ENCODE measurements at places on chromosomes 16 and 17. TPM values are rescaled to one million over a fixed set of nuclear protein-coding genes. Genes with fewer than 3 reads are reported as not detected.

DNA sequence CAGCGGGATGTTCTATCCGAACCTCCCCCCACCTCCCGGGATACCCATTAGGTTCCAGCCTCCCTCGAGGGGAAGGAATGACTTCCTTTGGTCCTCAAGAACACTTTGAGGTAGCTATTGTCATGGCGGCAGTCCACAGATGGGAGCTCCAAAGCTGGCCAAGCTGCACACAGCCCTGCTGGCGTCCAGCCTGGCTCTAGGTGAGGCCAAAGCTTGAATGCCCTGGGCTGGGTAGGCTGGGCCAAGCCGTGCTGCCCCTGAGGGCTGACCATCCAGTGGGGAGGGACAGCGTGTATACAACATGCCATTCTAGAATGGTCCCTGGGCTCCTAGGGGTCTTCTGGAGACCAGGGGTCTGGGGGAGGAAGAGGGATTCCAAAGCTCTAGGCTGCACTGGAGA, 43.5 kb downstream of the PEMT start:
- no peaks in the 10 kb centered on the region for H3K27me3 ChIP-seq
- H3K36me3 ChIP-seq, result no peaks in the 10 kb centered on the region
- no peak overlapping the region for H3K4me3 ChIP-seq
- no peak for DNase-seq
- H3K4me1 ChIP-seq, result no peaks in the 10 kb centered on the region

MAF gene
- not detected for total RNA-seq

CHP2 gene
- not detected for total RNA-seq

ITGAL gene
- 0.50 TPM for total RNA-seq

DNA sequence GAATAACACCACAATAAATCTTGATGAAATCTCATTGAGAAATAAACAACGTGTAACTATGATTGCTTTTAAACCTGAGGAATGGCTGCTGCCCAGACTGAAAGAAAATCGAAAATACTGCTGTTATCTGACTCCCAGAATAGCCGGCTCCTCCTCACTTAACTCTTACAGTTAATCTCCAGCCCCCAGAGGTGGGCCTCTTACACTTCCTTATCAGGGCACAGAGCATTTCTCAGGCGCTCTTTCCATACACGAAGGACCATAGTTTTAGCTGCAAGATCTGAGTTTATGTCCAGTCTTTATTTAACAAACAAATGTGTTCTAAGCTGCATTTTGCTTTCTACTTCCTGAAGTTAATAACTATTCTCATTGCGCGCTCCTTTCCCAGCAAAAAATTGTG, 206.9 kb downstream of the MAP2K4 start:
- H3K27ac ChIP-seq, result no peak overlapping the region
- no peaks in the 10 kb centered on the region for H3K4me1 ChIP-seq
- DNase-seq, result no peak
- H3K36me3 ChIP-seq, result no peaks in the 10 kb centered on the region
- peaks cover 45% of the 10 kb centered on the region for H3K27me3 ChIP-seq

FSCN2 gene
- 4.3 TPM for total RNA-seq

DNA sequence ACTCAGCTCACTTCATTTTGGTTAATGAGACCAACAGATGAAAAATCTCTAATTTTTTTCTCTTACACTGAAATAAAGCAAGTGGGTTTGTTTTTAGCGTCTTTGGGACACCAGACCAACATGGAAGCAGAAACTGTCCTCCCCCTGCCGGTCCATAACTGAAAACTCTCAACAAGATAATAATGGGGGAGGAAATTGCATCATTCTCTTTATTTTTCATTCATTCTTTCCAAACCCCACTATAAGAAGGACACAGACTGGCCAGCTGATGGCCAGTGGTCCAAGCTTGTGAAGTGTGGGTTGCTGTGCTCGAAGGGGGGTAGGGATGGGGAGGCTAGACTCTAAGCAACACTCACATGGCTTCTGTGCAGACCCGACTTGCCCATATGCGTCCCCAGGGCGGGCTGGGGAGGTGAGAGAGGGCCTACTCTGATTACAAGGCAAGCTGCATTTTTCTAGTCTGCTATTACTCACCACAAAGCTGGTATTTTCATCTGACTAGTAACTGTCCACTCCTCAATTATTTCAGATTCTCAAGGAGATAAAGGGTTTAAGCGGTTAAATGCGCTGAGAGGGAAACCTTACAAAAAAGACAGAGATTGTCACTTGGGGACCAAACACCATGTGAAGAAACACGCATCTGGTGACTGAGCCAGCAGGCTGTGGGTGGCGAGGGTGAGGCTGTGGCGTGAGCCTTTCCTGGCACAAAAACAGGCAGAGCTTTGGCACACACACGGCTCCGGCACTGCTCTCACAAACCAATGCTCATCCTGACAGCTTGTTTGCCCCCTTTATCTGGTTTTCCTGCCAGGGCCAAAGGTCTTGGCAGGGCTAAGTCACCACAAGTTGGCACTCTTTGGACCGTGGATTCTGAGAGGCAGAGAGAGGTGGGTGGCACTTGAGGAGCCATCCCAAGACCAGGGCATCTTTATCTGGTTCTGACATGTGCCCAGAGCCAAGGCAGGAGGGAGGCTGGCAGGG, 38.2 kb downstream of the MARF1 start:
- H3K27me3 ChIP-seq, result no peaks in the 10 kb centered on the region
- H3K4me3 ChIP-seq, result no peak overlapping the region
- no peak overlapping the region for H3K27ac ChIP-seq

CASKIN1 gene
- 2.1 TPM for total RNA-seq

CACNG3 gene
- total RNA-seq, result not detected

COX6A2 gene
- total RNA-seq, result not detected

- no peak for DNase-seq
- H3K4me3 ChIP-seq, result no peak overlapping the region
- peak overlapping the region; percentile 10 for H3K27ac ChIP-seq
- H3K36me3 ChIP-seq, result peaks cover 69% of the 10 kb centered on the region
- no peaks in the 10 kb centered on the region for H3K27me3 ChIP-seq
Observed at GRCh38 chr17:17073581-17074403, 31.5 kb downstream of the MPRIP start.

DNA sequence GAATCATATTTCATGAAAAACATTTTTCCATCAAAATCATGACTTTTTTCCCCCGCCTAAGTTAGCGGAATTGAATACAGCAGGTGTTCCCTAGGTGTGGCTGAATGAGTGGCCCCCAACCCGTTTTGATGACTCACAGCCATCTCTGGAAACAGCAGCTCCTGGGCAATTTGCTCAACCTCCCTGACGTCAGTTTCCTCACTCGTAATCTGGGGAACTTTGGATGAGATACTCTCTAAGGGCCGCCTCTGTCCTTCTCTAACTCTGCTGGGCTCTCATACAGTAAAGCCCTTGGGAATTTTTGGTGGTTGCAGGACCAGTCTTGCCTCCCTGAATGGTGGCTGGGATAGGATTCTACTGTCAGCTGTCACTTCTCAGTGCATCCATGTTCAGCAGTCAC, 11.6 kb upstream of the NTN1 start:
- H3K36me3 ChIP-seq, result no peaks in the 10 kb centered on the region
- H3K4me3 ChIP-seq, result no peak overlapping the region
- no peak overlapping the region for H3K27ac ChIP-seq
- H3K27me3 ChIP-seq, result no peaks in the 10 kb centered on the region

- H3K4me3 ChIP-seq, result peak overlapping the region; percentile 88
- peaks cover 27% of the 10 kb centered on the region for H3K4me1 ChIP-seq
- peak; percentile 100 for DNase-seq
Observed at GRCh38 chr16:21300309-21301167, 22.4 kb upstream of the CRYM start.

RILP gene
- 11.5 TPM for total RNA-seq

CFAP119 gene
- 19.9 TPM for total RNA-seq

- no peaks in the 10 kb centered on the region for H3K36me3 ChIP-seq
- H3K27ac ChIP-seq, result no peak overlapping the region
- H3K4me1 ChIP-seq, result no peaks in the 10 kb centered on the region
- no peaks in the 10 kb centered on the region for H3K27me3 ChIP-seq
Observed at GRCh38 chr16:84933774-84934631, 77.3 kb downstream of the ZDHHC7 start.

DNA sequence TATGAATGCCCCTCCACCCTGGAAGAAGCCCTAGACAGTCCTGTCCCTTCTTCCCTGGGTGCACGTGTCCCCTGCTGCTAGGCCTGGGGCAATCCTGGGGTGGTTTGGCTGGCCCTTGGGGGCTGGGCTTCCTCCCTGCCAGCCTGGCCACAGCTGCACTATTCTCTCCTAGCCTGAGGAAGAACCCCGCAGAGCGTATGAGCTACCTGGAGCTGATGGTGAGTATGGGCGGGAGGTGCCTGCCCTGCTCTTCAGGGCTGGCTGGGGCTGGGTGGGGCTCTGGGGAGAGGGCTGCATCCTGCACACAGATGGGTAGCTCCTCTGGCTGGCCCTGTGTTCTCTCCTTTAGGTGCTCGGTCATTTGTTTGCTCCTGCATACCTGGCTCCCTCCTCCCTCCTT, 28.8 kb downstream of the MAP2K3 start:
- no peaks in the 10 kb centered on the region for H3K27me3 ChIP-seq
- no peak overlapping the region for H3K4me3 ChIP-seq
- no peaks in the 10 kb centered on the region for H3K4me1 ChIP-seq
- H3K36me3 ChIP-seq, result peaks cover 7% of the 10 kb centered on the region
- H3K27ac ChIP-seq, result no peak overlapping the region

DNA sequence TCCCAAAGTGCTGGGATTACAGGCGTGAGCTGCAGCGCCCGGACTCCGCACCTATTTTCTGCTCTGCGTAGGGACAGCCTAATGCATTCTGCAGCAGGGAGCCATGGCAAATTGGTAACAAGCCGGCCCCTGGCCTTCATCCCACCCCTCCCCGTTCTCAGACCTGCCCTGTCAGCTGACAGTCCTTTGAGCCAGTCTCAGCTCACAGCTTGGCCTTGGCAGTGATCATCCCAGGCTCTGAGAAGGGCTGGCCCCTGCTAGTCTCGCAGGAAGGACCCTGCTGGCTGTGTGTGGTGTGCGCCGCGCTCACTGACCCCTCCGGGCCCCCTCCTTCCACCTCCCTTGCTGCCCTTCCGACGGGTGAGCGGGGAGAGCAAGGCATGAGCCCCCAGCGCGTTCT, 10.3 kb upstream of the NPTX1 start:
- peaks cover 16% of the 10 kb centered on the region for H3K4me1 ChIP-seq
- H3K36me3 ChIP-seq, result no peaks in the 10 kb centered on the region
- H3K4me3 ChIP-seq, result no peak overlapping the region
- no peak for DNase-seq
- no peak overlapping the region for H3K27ac ChIP-seq

DNA sequence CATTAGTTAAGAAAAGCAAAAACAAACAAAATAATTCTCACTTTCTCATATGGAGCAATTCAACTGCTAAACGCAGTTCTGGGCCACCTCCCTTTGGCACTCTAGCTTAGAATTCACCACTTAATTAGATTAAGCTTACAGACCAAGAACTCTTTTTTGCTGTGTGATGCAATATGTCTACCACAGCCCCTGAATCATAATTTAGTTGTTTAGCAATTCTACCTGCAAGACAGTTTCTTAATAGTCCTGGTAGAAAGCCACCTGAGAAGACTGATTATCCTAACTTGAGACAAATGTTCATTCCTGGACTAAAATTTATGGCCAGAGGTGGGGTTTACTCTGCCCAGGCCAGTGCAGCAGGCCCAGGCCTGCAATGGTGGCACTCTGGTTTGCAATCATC, 205.9 kb downstream of the HS3ST3A1 start:
- H3K4me1 ChIP-seq, result no peaks in the 10 kb centered on the region
- no peak overlapping the region for H3K4me3 ChIP-seq
- H3K27me3 ChIP-seq, result peaks cover 23% of the 10 kb centered on the region
- no peaks in the 10 kb centered on the region for H3K36me3 ChIP-seq
- no peak overlapping the region for H3K27ac ChIP-seq

GRCh38 chr16:80997139-80997798, 9.4 kb downstream of the CMC2 start:
- no peak overlapping the region for H3K27ac ChIP-seq
- no peak overlapping the region for H3K4me3 ChIP-seq
- no peak for DNase-seq

GAS2L2 gene
- total RNA-seq, result not detected
